Foreskin keratinocyte (primary cell): ENCODE measurements at places on chromosomes 5 and 9.

GRCh38 chr5:1091632-1092031, 20.2 kb downstream of the SLC12A7 start:
- no peak for DNase-seq

DNA sequence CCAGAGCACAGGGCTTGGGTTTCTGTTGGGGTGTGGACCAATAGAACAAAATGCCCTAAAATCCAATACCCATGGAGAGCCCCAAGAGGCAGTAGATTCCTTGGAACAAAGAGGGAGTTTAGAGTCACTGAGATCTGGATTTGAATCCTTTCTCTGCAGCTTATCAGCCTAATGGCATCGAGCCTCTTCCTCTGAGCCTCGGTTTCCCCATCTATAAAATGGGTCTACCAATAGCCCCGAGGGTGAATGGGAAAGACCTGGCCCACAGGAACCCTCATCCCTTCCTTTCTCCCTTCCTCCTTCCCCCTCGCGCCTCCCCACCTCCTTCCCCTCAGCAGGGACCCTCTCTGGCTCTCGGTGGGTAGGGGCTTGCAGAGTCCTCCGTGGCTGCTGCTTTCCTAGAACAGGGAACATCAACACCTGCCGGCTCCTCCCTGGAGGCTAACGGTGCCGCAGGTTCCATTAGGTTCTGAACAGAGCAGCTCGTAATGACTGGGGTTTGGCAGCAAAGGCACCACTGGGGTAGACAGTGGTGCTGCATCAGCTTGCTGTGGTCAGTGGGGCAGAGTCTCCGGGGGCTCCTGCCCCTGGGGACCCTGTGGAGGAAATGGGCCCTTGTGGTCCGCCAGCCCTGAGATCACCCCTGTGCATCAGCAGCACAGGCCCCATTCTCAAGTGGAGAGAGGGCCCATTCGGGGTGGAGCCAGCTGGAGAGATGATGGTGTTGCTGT, 40.3 kb downstream of the NEK6 start:
- no peak for DNase-seq

- no peak for DNase-seq
These were observed 474.5 kb downstream of the ENC1 start for GRCh38 chr5:74166064-74166463.

DNA sequence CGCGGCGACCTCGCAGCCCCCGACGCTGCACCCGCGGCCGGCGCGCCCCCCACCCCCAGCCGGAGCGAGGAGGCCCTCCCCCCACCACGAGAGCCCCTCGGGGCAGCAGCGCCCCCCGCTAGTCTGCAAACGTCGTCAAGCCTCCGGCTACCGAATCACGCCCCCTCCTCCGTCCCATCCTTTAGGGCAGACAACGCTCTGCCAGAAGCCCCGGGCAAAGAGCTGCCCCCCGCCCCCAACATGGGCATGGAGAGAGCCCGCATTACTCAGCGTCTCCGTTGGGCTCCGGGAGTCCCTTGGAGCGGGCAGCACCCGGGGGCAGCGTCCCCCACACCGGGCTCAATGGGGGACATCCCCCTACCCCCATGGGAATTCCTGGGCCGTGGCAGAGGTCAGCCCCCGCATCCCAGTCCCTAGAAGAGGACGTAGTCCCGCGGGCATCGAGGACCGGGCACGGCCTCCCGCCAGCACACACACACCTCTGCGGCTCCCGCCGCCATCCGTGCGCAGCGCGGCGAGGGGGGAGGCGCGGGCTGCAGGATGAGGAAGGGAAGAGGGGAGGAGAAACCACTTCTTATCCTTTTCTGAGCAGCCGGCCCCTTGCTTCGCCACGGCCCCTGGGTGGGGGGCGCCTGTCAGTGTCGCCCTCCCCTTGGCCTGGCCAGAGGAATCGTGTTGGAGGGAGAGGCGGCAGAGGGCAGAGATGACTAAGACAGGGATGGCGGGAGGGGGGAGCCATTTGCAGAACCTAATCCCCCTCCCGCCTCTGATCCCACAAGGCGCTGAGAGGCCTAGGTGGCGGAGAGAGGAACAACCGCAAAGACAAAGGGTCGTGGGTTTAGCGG, 750 bp downstream of the DNM1 start:
- DNase-seq = no peak

DNA sequence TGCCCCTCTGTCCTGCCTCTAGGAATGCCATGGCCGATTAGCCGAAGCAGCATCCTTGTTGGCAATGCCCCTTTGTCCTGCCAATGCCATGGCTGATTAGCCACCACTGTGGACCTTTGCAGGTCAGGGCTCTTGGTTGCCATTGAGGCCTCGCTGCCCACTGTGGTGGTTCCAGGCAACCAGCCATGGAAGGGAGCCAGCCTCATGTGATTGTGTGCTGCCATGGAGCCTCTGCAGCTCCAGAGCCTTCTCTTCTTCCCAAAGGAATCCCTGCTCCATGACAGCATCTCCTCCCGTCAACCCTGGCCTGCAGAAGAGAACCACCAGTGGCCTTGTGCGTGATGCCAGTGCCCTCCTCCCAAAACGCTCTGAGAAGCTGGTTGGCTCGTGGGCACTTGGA, 187.0 kb downstream of the CACNA1B start:
- DNase-seq = no peak

- no peak for DNase-seq
These were observed 547.3 kb upstream of the C9orf72 start for GRCh38 chr9:28120626-28121025.

DNA sequence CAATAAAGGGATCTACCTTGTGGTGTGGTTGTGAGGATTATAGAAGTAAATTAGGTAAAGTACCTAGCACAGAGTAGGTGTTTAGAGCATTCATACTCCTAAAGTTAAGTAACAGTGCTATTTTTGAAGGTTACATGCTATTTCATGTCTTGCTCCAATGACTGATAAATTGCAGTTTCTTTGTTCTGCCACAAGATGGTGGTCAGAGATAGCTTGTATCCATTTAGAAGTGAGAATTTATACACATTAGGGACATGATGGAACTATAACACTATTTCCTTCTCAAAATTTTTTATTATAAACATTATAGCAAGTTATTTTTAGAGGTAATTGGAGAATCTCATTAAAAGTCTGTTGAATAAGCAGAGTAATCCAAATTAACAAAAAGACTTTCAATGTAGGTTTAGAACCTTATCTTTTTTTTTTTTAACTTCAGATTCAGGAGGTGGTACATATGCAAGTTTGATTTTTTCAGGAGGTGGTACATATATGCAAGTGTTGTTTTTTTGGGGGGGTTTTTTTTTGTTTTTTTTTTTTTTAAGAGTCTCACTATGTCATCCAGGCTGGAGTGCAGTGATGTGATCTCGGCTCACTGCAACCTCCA, 17.1 kb downstream of the MTREX start:
- DNase-seq = no peak

DNA sequence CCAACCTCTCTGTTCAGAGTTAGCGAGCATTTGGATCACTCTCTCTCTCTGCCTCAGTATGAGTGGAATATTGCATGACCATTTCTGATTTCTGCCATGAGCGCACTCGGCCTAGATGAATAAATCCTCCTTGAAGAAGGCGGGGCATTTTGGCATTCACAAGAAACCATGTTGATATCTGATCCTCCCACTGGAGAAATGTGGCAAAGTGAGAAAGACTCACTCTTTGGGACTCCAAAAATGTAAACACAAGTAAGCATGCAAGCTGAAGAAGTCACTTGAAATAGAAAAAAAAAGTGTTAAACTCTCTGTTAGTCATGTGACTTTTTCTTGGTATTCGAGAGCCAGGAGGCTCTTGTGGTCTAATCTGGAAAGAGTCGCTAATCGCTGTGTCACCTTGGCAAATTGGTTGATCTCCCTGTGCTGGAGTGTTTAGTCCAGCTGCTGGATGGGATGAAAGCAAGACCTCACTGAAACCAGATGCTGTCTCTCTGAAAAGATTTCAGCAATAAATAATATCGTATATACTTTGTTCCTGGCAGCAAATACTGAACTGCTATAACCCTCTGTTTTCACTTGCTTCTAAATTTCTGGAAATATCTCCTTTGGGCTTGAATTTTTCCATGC, 95.5 kb downstream of the GHR start:
- no peak for DNase-seq

GRCh38 chr5:87605663-87606062, 192.9 kb upstream of the CCNH start:
- no peak for DNase-seq

GRCh38 chr9:80417211-80417773, 845.5 kb downstream of the TLE4 start:
- no peak for DNase-seq

GRCh38 chr9:114030364-114030763, 47.7 kb downstream of the AMBP start:
- no peak for DNase-seq

- no peak for DNase-seq
These were observed 102.3 kb downstream of the GLIS3 start for GRCh38 chr9:4197548-4197947.

DNA sequence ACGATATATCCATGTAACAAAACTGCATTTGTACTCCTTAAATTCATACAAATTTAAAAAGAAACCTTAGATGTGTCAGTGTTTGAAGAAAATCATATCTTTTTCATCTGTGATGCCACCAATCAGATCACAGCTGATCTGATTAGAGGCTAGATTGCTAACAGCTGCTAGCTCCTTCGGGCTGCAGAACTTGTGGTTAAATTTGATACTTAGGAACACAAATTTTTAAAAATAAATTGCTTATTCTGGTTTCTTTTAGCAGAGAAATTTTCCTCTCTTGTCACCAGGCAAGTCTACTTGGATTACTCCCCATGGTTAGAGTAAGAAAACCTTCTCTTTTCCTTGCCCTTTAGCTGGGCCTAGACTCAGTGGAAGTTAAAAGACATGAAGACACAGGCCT, 94.6 kb upstream of the RANBP6 start:
- no peak for DNase-seq

DNA sequence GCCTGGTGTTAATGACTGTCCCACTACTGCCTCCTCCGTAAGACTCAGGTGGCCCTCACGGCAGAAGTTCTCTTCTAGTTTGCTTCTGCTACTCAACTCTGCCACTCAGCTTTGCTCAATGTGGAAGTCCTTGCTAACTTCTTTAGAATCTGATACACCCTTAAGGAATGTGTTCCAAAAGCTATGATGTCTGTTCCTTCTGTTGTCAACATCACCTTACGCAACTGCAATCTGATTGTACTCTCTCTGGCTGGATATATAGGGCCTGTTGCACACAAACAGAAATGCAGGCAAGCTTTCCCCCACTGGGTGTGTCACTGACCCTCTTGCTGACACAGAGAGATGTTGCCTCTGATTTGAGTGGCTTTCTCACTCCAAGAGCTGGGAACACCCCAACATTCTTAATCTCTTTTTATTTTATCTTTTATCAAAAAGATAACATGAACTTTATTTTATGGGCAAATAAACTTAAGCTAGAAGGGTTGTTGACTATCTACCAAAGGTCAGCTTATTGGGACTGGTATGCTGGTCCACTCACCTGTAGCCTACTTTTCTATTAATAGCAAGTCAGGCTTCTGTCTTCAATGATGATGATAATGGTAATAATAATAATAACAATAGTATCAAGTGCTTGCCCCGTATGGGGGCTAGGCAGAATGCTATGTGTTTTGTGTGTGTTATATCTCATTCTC, 25.2 kb downstream of the TMEM252 start:
- DNase-seq = peak; percentile 36

- DNase-seq = no peak
These were observed 55.3 kb upstream of the ANGPTL2 start for GRCh38 chr9:127177665-127178265.

- no peak for DNase-seq
These were observed 22.6 kb downstream of the PTPN3 start for GRCh38 chr9:109475526-109475925.

- DNase-seq = no peak
These were observed 382.6 kb downstream of the DMRTA1 start for GRCh38 chr9:22829236-22829635.

DNA sequence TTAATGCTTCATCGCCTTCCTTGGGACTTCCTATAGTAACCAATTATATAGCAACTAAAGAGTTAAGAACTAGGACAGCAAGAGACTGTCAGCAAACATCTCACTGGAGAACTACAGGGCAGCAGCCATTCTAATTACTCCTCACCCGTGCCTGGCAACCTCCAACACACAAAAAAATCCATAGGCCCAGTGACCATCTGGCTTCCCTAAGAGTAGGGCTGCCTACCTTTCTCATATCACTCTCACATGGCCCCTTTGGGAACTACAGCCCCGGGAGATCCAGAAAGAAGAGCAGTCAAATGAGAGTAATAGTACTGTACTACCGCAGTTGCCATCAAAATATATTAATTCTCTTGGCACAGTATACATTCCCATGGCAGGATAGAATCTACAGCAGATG, 5.7 kb downstream of the DCAF10 start:
- DNase-seq = no peak

DNA sequence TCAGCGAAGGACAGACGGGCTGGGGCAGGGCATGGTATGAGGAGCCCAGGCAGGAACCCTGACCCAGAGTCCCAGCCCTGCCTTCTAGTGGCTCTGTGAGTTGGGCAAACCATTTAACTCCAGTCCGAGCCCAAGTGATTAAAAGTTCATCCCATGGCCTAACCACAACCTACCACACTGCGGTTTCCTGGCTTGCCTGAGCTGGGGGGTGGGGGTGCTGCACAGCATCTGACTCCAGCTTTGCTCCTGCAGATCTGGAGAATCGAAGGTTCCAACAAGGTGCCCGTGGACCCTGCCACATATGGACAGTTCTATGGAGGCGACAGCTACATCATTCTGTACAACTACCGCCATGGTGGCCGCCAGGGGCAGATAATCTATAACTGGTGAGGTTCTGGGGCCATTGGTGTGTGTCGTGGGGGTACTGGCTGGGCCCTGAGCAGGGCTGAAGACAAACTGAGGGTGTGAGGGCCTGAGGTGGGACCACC, 49.0 kb downstream of the STOM start:
- no peak for DNase-seq

DNA sequence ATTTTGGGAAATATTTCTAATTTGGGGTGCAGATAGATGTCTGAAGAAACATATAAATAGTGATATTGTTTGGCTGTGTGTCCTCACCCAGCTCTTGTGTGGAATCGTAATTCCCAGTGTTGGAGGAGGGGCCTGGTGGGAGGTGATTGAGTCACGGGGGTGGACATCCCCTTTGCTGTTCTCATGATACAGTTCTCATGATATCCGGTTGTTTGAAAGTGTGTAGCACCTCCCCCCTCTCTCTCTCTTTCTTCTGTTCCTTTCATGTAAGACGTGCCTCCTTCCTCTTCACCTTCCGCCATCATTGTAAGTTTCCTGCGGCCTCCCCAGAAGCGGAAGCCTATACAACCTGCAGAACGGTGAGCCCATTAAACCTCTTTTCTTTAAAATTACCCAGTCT, 11.4 kb upstream of the ADAMTS16 start:
- DNase-seq = no peak

- no peak for DNase-seq
These were observed 47.7 kb downstream of the CAMK4 start for GRCh38 chr5:111271885-111272284.

GRCh38 chr9:79357616-79358015, 214.1 kb upstream of the TLE4 start:
- no peak for DNase-seq

GRCh38 chr5:137923856-137924255, 34.6 kb downstream of the PKD2L2 start:
- no peak for DNase-seq

- no peak for DNase-seq
These were observed 61.7 kb downstream of the HMCN2 start for GRCh38 chr9:130327070-130327780.
